Psoas muscle (tissue), 8 donors: ENCODE measurements at places on chromosomes 16 and 17. TPM values are rescaled to one million over a fixed set of nuclear protein-coding genes. Genes with fewer than 3 reads are reported as not detected.
A peak's percentile ranks its signal among the peaks of the same experiment; 100 is the strongest.

Gene KRTAP9-8
- total RNA-seq = not detected

Gene DERL2
- total RNA-seq = 23.1 TPM

Gene CCL1
- total RNA-seq = not detected

Gene GP1BA
- total RNA-seq = not detected

Gene WSCD1
- 17.5 TPM for total RNA-seq

Gene RNF222
- total RNA-seq = not detected

Gene SDR42E2
- not detected for total RNA-seq

Gene CIITA
- total RNA-seq = 7.1 TPM

Gene DPEP3
- total RNA-seq = not detected

Gene ZNF597
- 1.3 TPM for total RNA-seq

- DNase-seq = no peak
Measured at GRCh38 chr17:61426482-61427304, 25.5 kb upstream of the TBX4 start.

GRCh38 chr16:68356919-68357286, 46.1 kb downstream of the PRMT7 start:
- no peak for DNase-seq

- no peak for DNase-seq
Measured at GRCh38 chr16:20743591-20743990, 2.0 kb upstream of the THUMPD1 start.

GRCh38 chr17:64611369-64611768, 50.7 kb downstream of the SMURF2 start:
- no peak for DNase-seq

GRCh38 chr16:15538507-15538906, 104.1 kb downstream of the BMERB1 start:
- no peak for DNase-seq

DNA sequence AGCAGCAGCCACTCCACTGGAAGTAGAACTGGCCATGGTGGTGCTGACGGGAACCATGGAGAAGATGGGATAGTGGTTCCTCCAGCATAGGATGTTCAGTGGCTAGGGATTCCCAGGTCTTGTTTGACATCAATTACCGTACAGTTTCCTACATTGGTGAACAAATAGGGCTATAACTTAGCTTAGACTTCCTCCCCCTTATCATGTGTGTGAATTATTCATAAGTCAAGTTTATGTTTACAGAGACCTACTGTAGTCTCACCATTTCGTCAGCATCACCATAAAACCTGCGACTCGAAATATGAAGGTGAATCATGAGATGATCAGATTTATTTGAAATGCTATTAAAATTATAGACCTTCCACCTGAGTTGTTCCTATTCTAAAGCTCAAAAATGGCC, 1.2 kb downstream of the KRTAP2-3 start:
- DNase-seq = no peak

GRCh38 chr16:11257131-11257938, 1.3 kb upstream of the SOCS1 start:
- peak; percentile 83 for DNase-seq

DNA sequence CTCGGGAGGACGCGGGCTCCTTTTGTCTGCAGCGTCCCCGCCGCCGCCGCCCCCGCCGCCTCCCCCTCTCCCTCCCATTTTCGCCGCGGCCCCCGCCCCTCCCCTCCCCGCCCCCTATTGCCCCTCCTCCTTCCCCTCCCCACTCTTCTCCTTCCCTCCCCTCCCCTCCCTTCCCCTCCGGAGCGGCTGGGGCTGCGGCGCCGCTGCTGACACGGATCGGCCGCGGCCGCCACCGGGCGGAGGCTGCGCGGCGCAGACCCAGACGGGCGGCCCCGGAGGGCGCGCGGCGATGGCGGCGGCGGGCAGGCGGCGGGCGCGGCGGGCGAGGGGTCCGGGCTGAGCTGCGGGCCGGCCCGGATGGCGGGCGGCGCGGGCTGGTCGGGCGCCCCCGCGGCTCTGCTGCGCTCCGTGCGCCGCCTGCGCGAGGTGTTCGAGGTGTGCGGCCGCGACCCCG, at the start of gene RAB11FIP4:
TSS of gene RAB11FIP4 (plus strand) at position 180 of the 454 bp plus-strand sequence. CDS start at position 358, 178 bp downstream.
- no peak for DNase-seq
